ENCODE measurements at places on chromosomes 4 and X.

- DNase-seq: no peak
Measured at GRCh38 chrX:9875801-9876200, 89.6 kb downstream of the SHROOM2 start.

DNA sequence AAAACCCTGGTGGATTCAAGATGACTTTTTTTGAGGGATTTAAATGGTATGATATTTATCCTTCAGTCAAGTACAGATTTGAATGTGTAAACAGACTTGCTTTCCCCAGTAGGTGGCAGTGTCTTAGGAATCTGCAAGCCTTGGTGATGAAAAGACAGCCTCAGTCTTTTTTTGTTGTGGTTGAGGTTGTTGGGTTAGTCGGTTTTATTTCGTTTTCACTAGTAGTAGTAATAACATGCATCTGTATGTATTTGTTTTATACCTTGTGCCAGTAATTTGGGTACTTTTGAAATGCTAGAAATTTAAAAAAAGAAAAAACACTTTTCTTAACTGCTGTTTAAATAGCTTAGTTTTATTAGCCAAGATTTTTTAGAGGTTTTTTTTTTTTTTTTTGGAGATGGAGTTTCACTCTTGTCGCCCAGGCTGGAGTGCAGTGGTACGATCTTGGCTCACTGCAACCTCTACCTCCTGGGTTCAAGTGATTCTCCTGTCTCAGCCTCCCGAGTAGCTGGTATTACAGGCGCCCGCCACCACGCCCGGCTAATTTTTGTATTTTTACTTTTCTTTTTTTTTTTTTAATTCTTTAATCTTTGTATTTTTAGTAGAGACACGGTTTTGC lies 39.2 kb downstream of the COPS4 start:
- DNase-seq: no peak

GRCh38 chr4:99404595-99405287 lies 30.4 kb downstream of the ADH7 start:
- DNase-seq: no peak

- DNase-seq: no peak
Measured at GRCh38 chr4:25654971-25655963, at the start of gene SLC34A2. Gene SLC34A2 (plus strand): TSS chr4:25655851. CDS start chr4:25662501, 6,650 bp downstream.

- no peak for DNase-seq
Measured at GRCh38 chr4:123399627-123400358, 3.2 kb downstream of the SPRY1 start.

DNA sequence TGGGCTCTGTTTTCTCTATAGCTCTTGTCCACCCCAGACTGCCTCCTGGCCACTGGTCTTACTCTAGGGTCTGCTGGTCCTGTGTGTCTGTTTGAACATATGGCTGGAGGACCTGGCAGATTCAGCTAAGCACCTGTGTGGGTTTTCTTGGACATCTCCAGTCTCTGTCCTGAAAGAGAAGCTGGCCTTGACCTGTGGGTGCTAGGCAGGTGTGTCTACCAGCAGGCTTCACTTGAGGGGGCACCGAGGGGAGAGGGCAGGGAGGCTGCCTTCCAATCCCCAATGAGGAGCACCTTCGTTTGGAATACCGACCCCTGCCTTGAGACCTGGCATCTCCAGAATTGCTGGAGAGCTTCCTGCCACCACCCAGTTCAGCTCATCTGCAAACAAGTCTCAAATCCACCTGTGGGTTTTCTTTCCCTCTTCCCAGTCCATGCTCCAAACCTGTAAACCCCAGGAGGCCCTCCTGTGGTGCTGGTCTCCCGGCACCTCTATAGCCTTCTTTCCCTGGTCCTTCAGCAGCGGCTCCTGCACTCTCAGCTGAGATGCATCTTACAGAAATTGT lies 45.2 kb downstream of the HTRA3 start:
- DNase-seq: no peak

DNA sequence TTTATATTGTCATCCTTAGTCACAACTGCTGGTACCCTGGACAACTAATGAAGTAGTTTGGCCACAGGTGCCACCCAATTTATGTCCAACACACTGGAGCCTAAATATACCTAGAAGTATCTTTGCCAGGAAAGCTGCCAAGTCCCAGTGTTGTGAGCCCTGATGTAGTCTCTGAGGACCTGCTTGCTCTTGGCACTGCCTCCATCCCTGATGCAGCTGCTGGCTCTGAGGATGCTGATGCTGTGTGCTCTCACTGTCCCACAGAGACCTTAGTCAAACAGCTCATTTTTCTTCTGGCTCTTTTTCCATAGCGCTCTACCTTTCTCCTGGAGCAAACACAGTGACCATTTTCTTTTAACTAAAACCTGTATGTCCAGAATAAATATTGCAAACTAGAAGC lies 1535.4 kb upstream of the ADGRL3 start:
- DNase-seq: no peak

DNA sequence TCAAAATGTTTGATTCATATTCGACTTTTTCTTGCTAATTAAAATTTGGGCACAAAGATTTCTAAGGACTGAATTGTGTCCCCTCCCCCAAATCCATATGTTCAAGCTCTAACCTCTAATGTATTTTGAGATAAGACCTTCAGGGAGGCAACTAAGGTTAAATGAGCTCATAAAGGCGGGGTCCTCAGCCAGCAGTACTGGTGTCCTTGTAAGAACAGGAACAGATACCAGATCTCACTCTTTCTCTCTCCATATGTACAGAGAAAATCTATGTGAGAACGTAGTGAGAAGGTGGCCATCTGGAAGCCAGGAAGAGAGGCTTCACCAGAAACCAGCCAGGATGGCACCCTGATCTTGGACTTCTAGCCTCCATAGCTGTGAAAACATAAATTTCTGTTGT lies 116.9 kb downstream of the VEGFC start:
- DNase-seq: no peak

GRCh38 chr4:10172278-10172921 lies 55.8 kb upstream of the WDR1 start:
- DNase-seq: no peak

DNA sequence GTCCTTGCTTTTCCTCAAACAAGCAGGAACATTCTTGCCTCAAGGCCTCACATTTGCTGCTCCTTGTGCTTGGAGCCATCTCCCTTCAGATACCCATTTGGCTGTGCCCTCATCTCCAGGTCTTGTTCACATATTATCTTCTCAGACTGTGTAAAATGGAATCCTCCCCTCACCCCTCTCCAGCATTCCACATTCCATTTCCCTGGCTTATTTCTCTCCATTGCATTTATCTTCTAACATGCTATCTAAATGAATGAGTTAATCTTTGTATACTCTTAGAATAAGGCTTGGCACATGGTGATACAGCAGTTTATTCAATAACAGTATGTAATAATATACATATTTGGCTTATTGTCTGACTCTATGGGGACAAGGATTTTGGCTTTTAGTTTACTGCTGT lies 8.8 kb upstream of the GALNT7 start:
- DNase-seq: no peak

DNA sequence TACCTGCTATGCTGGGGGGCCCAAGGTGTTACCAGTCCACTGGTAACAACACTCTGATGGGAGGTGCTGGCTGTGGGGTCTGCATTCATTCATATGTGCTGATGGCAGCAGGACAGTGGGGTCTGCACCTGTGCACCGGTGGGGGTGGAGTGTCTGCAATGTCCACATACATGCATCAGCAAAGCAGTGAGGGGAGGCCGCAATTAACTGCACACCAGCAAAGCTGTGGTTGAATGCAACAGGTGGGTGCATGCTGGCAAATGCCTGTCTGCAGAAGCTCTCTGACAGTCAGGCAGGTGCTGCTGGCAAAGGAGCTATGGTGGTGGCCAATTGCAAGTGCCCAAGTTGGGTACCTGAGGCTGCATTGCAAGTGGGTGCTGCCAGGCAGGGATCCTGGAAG lies 426.5 kb upstream of the FMR1 start:
- no peak for DNase-seq

GRCh38 chr4:139603576-139604410 lies 47.8 kb upstream of the SETD7 start:
- no peak for DNase-seq

- DNase-seq: no peak
Measured at GRCh38 chr4:110201502-110201901, 3.1 kb upstream of the ELOVL6 start.

DNA sequence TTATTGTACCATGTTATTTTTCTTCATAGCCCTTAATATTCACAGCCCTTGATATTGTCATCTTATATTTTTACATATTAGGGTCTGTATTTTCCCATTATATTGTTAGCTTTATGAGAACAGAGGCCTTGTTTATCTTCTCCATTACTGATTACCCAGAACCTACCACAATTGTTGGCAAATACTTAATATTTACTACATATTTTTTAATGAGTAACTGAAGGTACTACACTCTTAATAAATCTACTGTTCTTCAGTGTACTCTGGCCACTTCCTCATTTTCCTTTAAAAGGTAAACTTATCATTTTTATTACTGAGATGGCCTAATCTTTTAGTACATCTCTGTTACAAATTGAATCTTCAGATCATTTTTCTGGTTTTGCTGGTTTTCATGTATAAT lies 133.5 kb downstream of the COL4A5 start:
- DNase-seq: no peak

Data from esophagus squamous epithelium (tissue), 5 donors.